ENCODE measurements at places on chromosomes 6 and 20.

GRCh38 chr20:59268870-59269269, 31.5 kb upstream of the EDN3 start:
- no peak for DNase-seq

- no peak for DNase-seq
Measured at GRCh38 chr20:61529354-61529753, 277.3 kb downstream of the CDH4 start.

DNA sequence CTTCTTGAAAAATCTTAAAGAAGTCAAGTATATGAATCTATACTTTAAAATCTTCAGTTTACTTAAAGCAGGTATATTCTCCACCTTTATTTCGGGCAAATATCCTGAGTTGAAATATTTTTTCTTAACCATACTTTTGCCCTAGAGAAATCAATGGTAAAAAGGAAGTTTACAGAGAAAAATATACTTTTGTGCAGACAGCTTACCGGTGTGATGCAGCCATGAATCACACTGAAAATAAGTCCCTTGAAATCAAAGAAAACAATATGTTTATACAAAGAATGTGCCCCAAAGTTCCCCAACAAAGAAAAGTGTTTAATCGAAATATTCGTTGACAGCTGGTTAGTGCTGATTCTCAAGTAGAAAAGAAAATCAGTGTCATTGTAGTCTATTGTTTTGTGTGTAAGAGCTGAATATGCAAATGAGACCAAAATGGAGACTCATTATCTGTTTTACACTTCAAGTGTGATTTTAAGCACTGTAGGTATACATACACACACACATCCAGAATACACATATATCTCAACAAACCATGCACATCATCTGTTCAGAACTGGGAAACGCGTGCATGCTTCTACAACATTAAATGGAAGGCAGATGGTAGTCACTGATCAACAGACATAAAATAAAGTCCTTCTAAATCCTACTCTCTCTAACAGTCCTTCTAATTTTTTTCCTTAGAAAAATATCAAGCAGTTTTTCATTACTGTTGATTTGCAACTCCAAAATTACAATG, 73.3 kb downstream of the BTBD9 start:
- no peak for DNase-seq

DNA sequence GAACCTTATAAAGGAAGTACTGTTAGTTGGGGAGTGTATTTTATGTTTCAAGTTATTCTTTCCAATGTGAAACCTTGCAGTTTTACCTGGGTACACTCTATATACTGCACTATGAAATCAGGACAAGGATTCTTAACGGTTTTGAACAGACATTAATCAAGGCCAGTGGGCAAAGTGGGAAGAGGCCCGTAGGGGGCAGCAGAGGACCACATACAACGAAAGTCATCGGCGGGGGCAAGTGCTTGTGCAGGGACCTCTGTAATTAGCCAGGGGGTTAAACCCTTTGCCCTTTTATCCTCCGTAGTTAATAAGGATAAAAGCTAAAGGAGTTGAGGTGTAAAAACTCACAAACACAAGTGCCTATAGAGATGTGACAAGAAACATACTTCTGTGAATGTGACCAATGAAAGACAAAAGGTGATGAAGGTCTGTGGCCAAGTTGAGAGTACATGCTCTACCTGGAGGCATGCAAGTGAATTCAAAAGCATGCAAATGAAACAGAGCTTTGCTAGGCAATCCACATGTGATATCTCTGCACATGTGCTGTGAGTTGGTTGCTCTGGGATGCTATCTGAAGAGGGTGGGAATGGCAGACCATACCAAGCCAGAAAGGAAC, 392.7 kb upstream of the MAN1A1 start:
- no peak for DNase-seq

- DNase-seq = no peak
Measured at GRCh38 chr20:45629496-45630100, at the start of gene WFDC10A. Gene WFDC10A, plus strand, starts transcription at chr20:45629739. Its CDS starts 75 bp downstream, at chr20:45629814.

DNA sequence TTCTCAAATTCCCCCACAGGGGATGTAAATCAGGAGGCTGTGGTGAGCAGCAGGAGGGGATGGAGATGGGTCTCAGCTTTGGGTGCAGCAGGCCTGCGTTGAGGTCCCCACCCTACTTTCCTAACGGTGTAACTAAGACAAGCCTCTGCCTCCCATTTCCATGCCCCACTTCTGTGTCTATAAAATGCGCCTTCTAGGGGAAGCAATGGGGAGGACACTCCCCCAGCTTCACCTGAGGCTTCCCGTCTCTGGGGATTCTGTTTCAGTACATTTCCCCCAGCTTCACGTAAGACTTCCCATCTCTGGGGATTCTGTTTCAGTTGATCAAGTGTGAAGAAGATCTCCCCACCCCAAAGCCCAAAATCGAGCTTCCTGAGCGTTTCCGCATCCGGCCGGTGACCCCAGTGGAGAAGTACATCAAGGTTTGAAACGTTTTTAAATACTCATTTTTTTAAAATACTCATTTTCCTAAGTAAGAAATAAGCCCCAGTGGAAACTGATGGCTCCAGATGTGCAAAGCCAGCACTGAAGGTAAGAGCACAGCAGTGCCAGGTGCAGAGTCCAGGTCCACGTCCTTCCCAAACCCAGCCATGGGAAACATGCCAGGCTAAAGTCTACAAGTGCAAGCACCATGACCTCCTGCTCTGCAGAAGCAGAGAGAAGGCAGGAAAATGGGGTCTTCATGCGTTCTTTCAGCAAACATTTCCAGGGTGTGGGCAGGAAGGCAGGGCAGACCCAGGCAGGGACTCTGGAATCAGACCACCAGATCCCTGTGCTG, 73.1 kb downstream of the ANKRD60 start:
- no peak for DNase-seq

GRCh38 chr6:47034926-47035325, 7.2 kb downstream of the ADGRF1 start:
- DNase-seq = no peak

GRCh38 chr6:97195117-97195516, 87.9 kb downstream of the MMS22L start:
- DNase-seq = no peak

GRCh38 chr6:69027861-69028260, 392.8 kb downstream of the ADGRB3 start:
- no peak for DNase-seq

DNA sequence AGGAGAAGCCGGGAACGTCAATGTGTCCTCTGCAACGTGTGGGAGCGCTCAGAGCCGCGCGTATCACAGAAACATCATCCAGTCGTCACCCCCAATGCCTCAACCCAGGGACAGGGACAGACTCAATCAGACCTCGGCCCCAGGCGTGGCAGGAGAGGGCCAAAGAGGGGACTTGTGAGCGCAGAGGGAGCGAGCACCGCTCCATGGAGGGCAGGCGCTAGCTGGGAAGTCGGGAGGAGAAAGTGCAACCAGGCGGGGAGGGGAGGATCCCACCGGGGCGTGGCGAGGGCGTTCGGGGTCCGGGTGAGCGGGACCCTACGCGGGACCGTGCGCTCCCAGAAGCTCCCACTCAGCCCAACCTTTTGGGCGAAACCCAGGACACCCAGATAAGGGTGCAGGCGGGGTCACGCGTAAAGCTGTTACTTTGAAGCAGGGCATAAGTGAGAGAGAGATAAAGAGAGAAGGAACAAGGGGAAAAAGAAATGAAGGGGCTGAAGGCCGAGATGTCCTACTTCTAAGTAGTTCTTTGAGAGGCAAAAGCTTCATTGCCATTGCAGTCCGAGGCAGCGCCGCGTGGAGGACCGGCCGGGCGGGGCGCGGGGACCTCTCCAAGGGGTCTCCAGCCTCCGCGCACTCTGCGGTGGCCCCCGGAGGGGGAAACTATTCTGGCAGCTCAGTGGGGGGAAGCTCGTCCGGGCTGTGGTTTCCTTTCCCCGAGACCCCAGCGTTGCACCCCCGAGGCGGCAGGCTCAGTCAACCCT, 862 bp upstream of the SOBP start:
- DNase-seq = no peak

DNA sequence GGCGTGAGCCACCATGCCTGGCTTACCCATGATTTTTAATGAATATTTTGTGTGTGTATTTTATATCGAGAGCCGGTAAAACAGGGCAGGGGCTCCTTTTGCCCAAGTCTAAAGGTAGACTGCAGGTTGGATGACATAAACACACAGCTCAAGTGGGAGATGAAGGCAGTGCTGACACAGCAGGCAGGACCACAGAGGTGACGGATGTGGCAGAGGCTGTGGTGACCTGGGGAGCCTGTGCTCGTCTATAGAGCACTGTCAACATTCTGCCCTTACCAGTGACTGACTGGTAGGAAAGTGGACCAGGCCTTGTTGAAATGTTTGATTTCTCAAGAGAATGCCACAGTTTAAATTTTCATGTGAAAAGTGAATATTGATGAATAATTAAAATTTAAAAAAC, 137.5 kb downstream of the ZFP64 start:
- DNase-seq = no peak

DNA sequence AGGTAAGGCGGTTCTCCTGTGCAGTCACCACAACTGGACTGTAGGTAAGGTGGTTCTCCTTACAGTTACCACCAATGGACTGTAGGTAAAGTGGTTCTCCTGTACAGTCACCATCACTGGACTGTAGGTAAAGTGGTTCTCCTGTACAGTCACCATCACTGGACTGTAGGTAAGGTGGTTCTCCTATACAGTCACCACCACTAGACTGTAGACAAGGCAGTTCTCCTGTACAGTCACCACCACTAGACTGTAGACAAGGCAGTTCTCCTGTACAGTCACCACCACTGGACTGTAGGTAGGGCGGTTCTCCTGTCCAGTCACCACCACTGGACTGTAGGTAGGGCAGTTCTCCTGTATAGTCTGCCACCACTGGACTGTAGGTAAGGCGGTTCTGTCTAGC, 212.3 kb downstream of the TFAP2A start:
- no peak for DNase-seq

Measured in AG04449 (cell line).